WTC11 (cell line): ENCODE measurements at places on chromosomes 3 and 15. TPM values are rescaled to one million over a fixed set of nuclear protein-coding genes. Genes with fewer than 3 reads are reported as not detected.

The HYAL1 gene
- 3.4 to 3.8 TPM (median 3.5 TPM) in 3 replicates for total RNA-seq

The GJD2 gene
- 0.14 to 0.22 TPM (median 0.21 TPM) in 3 replicates for total RNA-seq

The IQCB1 gene
- total RNA-seq = 26.8 to 30.2 TPM (median 27.7 TPM) in 3 replicates

GRCh38 chr3:52402101-52402521 lies 42.8 kb downstream of the SEMA3G start:
- DNase-seq = no peak

GRCh38 chr15:69394556-69395282 lies 19.4 kb upstream of the KIF23 start:
- DNase-seq = peak; percentile 97

GRCh38 chr3:55880357-55880756 lies 393.3 kb upstream of the WNT5A start:
- no peak for DNase-seq
